ENCODE measurements at places on chromosomes 16 and 17.

DNA sequence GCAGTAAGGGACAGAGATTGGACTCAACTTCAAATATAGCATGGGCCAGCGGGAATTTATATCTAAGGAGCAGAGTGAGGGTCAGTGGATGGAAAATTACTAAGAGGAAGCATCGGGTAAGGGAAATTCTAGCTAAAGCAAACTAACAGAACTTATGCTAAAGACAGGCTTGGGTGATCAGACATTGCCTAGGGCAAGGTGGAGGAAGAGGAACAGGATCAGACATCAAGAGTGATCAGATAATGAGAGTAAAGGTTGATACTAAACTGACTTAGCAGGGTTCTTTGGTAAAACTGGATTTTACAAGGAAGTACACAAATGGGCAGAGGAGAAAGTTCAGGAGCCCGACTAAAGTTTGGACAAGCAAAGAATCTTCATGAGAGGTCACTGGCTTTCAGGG is 86.3 kb upstream of the TOM1L1 start:
- DNase-seq, result no peak

DNA sequence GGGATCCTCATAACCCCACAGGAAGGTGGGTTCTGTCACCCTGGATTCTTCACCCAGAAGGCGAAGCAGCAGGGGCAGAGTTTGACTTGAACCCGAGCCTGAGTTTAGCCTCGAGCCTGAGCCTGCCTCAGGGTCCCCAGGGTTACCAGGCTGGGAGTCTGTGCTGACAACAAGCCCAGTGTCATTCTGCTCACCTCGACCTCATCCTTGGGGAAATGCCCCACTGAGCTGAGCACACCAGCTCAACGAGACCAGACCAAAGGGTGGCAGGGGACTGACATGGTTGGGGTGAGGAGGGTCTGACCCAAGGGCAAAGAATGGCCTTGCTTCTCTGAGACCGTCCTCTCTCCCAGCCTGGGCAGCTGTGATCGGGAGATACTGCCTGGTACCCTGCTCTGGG is 20.2 kb downstream of the CACNG4 start:
- DNase-seq, result no peak

- DNase-seq, result no peak
Observed at GRCh38 chr16:73060892-73061490, 13.1 kb upstream of the ZFHX3 start.

DNA sequence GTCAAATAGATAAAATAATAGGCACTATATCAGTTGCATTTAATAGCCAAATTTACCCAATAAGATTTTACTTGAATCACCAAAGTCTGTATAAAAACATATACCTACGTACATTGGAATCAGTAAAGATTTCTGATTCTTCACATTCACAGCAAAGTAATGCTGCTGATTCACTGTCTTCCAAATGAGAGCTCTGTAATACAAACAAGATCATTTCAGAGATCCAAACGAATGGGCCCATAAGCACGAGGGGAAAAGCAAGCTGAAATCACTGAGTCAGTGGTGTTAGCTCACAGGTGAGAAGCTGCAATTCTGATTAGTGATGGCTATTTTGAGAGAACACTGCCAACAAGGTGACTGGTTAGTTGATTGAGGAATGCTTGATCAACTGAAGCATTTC is 81.3 kb downstream of the SSH2 start:
- no peak for DNase-seq

DNA sequence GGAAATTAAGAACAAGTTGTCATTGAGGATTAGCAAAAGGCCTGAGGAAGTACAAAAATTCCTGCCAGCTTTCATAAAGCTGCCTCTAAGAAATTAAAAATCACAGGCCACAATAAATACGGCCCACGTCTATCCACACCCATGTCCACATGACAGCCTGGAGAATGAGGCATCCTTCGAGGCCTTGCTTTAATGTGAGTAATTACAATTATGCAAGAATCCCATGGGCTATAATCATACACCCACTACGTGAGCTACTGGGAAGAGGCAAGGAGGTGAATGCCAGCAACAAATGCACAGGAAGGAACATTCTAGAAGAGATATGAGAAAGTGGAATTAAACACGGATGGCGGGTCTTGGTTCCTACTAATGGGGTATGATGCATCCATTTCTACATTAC is 65.4 kb upstream of the ZFHX3 start:
- DNase-seq, result no peak

- DNase-seq, result no peak
Observed at GRCh38 chr16:68711421-68712139, 25.5 kb upstream of the CDH1 start.

- peak; percentile 45 for DNase-seq
Observed at GRCh38 chr16:50627419-50627818, 53.7 kb downstream of the SNX20 start.

Data from frontal cortex (tissue), 4 donors.